Tibial artery (tissue), 4 donors: ENCODE measurements at places on chromosomes 12 and 14.

GRCh38 chr12:53224061-53224896 is 7.7 kb downstream of the RARG start:
- no peaks in the 10 kb centered on the region for H3K36me3 ChIP-seq
- H3K4me1 ChIP-seq: peaks cover 72% of the 10 kb centered on the region
- peak; percentile 59 for DNase-seq
- no peak overlapping the region for H3K4me3 ChIP-seq
- H3K27ac ChIP-seq: peak overlapping the region; percentile 99
- no peaks in the 10 kb centered on the region for H3K27me3 ChIP-seq

GRCh38 chr12:126247936-126248335 is 1182.7 kb downstream of the AACS start:
- no peak overlapping the region for H3K4me3 ChIP-seq
- H3K4me1 ChIP-seq: no peaks in the 10 kb centered on the region
- no peak overlapping the region for H3K27ac ChIP-seq
- no peaks in the 10 kb centered on the region for H3K27me3 ChIP-seq

DNA sequence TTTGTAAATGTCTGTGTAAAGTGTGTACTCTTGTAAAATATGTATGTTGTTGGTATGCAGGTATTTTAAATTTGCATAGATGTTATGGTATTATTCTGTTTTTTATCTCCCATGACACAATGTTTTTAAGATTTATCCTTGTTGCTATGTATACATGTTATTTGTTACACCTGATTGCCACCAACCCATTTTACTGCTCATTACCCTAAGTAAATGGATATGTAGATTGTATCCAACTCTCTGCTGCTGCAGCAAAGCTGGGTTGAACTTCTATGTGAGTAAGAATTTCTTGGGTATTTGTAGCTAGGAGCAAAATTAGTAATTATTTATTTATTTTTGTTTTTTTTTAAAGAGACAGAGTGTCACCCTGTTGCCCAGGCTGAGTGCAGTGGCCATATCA is 6.2 kb downstream of the APAF1 start:
- H3K27me3 ChIP-seq: no peaks in the 10 kb centered on the region
- no peak overlapping the region for H3K27ac ChIP-seq
- H3K36me3 ChIP-seq: peaks cover 20% of the 10 kb centered on the region
- H3K4me3 ChIP-seq: no peak overlapping the region
- H3K4me1 ChIP-seq: no peaks in the 10 kb centered on the region
- DNase-seq: no peak

DNA sequence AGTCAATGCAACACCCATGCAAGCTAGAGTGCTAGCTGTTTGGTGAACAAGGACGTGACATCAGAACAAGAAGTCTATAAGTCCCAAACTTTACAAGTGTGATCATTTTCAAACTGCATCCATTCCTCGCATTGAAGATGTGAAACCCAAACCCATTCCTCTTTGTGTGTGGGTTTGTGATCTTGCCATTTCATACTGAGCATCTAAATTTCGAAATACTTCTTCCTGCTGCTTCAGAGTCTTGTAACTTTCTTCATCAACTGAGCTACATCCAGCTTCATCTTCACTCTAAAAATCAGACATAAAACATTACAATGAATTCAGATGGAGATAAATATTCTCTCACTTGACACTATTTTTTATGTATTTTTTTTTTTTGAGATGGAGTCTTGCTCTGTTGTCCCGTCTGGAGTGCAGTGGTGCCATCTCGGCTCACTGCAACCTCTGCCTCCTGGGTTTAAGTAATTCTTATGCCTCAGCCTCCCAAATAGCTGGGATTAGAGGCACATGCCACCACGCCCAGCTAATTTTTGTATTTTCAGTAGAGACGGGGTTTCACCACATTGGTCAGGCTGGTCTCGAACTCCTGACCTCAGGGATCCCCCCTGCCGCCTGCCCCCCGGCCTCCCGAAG is 4.8 kb upstream of the ZCCHC8 start:
- H3K4me1 ChIP-seq: peaks cover 6% of the 10 kb centered on the region
- no peak overlapping the region for H3K27ac ChIP-seq
- H3K36me3 ChIP-seq: peaks cover 79% of the 10 kb centered on the region
- DNase-seq: no peak
- no peak overlapping the region for H3K4me3 ChIP-seq
- H3K27me3 ChIP-seq: no peaks in the 10 kb centered on the region

GRCh38 chr12:64995816-64996215 is 125.3 kb downstream of the WIF1 start:
- H3K27ac ChIP-seq: no peak overlapping the region
- no peaks in the 10 kb centered on the region for H3K36me3 ChIP-seq
- H3K27me3 ChIP-seq: no peaks in the 10 kb centered on the region
- H3K4me1 ChIP-seq: no peaks in the 10 kb centered on the region
- H3K4me3 ChIP-seq: no peak overlapping the region

DNA sequence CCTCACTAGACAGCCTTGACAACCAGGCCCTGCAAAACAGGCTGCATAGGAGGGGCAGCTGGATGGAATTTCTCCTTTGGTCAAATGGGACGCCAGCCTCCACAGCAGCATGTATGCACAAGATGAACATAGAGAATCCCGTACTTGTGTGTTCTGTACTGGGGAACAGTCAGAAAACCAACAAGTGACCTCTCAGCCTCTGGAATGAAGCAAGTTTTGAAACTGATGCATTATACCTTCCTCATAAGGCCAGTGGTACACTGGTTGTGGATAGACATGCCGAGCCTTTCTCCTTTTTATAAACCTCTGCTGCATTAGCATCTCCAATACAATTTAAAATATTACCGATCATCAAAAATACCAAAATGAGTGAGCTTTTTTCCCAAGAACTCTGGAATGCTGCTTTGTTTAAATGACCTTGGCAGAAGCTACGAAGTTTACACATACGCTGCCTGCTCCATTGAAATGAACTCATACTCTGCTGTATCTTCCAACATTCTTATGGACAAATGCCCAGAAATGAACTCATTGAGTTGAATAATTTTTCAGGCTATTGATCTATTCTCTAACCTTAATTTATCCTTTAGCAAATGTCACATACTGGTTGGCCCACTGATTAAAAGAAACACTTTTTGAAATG is 47.6 kb upstream of the FERMT2 start:
- H3K27ac ChIP-seq: no peak overlapping the region
- no peaks in the 10 kb centered on the region for H3K27me3 ChIP-seq
- H3K36me3 ChIP-seq: no peaks in the 10 kb centered on the region
- no peaks in the 10 kb centered on the region for H3K4me1 ChIP-seq

GRCh38 chr14:27712364-27712763 is 1054.2 kb upstream of the FOXG1 start:
- H3K4me1 ChIP-seq: no peaks in the 10 kb centered on the region
- DNase-seq: no peak
- H3K27ac ChIP-seq: no peak overlapping the region
- H3K27me3 ChIP-seq: no peaks in the 10 kb centered on the region
- no peaks in the 10 kb centered on the region for H3K36me3 ChIP-seq

DNA sequence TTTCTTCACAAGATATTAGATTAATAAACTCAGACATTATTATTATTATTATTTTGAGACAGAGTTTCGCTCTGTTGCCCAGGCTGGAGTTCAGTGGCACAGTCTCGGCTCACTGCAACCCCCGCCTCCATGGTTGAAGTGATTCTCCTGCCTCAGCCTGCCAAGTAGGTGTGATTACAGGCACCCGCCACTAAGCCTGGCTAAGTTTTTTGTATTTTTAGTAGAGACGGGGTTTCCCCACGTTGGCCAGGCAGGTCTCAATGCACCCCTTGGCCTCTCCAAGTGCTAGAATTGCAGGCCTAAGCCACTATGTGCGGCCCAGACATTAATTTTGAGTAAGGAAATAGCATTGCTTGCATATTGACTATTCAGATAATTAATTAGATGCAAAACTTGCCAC is 554.9 kb upstream of the LRFN5 start:
- H3K27ac ChIP-seq: no peak overlapping the region
- H3K36me3 ChIP-seq: no peaks in the 10 kb centered on the region
- no peaks in the 10 kb centered on the region for H3K27me3 ChIP-seq
- no peaks in the 10 kb centered on the region for H3K4me1 ChIP-seq
- no peak overlapping the region for H3K4me3 ChIP-seq

DNA sequence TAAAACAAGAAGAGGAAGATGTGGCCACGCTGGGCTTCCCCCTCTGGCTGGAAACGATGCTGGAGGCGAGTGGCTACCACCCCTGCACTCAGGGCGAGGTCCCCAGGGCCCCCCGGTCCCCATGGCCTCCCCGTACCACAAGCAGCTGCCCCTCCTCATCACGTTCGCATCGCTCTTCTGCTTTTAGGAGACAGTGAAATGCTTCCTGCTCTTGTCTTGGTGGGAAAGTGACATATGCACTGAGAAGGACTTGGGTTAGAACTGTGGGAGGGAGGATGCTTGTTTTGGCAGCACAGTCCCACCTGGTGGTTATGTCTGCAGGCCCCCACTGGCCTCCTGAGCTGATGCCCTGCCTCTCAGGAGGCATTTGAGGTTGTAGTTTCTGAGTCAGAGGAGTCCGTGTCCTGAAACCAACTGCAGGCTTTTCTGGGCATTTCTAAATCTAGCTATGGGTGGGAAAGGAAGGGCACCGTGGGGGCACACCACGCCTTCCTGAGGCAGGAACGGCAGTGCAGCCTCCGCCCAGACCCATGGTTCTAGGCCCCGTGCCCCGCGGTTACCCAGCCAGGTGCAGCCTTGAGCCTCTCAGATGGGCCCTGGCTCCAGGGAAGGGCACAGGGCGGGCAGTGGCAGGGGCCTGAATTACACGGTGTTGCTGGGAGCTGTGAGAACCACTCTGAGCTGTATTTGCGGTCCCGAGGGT is 139.3 kb downstream of the ADGRD1 start:
- H3K27me3 ChIP-seq: no peaks in the 10 kb centered on the region
- no peak overlapping the region for H3K4me3 ChIP-seq

GRCh38 chr12:94285943-94286582 is 137.7 kb downstream of the PLXNC1 start:
- no peaks in the 10 kb centered on the region for H3K27me3 ChIP-seq
- no peak overlapping the region for H3K4me3 ChIP-seq
- H3K36me3 ChIP-seq: no peaks in the 10 kb centered on the region
- no peak overlapping the region for H3K27ac ChIP-seq

- no peak for DNase-seq
- H3K4me1 ChIP-seq: peaks cover 13% of the 10 kb centered on the region
- no peaks in the 10 kb centered on the region for H3K27me3 ChIP-seq
- H3K4me3 ChIP-seq: no peak overlapping the region
- no peaks in the 10 kb centered on the region for H3K36me3 ChIP-seq
Observed at GRCh38 chr14:51856792-51857296, 3.6 kb upstream of the GNG2 start.

DNA sequence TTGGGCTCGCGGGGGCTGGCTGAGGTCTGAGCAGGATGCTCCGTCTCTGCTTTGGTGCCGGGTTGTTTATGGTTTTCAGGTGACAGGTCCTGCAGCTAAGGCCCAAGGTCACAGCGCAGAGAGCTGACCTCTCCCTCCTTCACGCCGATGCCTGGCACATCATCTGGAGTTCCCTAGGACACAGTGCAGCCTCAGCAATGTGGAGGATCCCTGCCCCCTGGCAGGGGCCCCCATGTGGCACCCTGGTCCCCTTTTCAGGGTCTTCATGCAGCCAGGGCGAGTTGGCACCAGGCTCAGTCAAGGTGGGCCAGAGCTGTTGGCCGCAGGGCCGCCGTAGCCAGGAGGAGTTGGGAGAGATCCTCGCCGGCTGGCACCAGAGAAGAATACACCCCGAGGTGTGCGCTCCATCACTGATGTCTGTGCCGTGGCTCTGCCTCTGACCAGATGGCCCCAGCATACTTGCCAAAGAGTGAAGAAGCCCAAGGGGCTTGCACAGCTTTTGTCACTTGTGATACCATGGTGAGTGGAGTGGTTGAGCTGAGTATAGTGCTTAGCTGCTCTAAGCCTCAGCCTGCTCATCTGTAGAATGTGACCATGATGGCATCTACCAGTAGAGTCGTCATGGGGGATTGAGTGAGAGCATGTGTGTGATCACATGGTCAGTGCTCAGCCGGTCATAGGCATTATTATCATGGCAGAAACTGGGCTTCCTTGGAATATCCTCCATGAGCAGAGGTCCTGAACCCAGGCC is 11.0 kb downstream of the TPCN1 start:
- peak overlapping the region; percentile 39 for H3K4me3 ChIP-seq
- peaks cover 76% of the 10 kb centered on the region for H3K36me3 ChIP-seq
- H3K27ac ChIP-seq: peak overlapping the region; percentile 97
- no peaks in the 10 kb centered on the region for H3K27me3 ChIP-seq
- no peak for DNase-seq

GRCh38 chr14:100605706-100606686 is 18.8 kb upstream of the BEGAIN start:
- no peak overlapping the region for H3K4me3 ChIP-seq
- no peaks in the 10 kb centered on the region for H3K27me3 ChIP-seq
- no peaks in the 10 kb centered on the region for H3K4me1 ChIP-seq

DNA sequence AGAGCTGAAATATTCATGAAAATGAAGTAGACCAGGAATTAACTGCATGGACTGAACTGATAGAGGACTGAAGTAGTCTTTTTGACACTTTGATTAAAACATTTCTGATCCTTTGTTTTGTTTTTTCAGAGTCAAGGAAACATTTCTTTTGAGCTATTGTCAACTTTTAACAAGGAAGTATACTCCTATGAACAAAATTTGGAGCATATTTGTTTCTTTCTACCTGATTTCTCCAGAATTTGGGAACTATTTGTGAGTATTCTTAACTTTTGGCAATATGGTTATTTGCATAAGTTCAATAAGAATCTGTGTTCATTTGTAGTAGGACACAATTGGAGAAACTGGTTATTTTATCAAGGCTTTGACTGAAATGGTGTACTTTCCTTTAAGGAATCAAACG is 71.3 kb upstream of the HECTD1 start:
- peaks cover 3% of the 10 kb centered on the region for H3K4me1 ChIP-seq
- no peak overlapping the region for H3K4me3 ChIP-seq
- DNase-seq: no peak
- no peak overlapping the region for H3K27ac ChIP-seq
- H3K27me3 ChIP-seq: no peaks in the 10 kb centered on the region

DNA sequence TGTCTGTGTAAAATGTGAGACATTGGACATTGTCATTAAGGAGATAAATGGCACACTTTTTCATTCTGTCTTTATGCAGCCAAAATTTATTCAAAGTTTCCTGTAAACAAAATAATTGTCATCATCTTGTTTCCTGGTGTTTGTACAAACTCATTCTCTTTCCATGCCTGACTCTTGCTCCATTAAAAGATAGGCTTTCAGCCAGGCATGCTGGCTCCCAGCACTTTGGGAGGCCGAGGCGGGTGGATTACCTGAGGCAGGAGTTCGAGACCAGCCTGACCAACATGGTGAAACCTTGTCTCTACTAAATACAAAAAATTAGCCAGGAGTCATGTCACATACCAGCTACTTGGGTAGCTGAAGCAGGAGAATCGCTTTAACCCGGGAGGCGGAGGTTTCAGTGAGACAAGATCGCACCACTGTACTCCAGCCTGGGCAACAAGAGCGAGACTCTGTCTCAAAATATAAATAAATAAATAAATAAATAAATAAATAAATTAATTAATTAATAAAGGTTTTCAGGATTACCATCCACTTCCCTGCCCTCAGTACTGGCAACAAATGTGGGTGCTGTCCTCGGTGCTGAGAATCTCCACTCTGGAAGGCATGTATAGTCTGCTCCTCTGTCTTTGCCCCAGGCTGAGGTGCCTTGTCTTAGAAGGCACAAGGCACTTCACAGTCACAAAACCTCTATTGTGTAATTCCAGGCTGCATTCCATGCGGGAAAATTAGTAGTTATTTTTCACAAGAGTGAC is 83.2 kb downstream of the PAH start:
- no peak for DNase-seq
- no peaks in the 10 kb centered on the region for H3K4me1 ChIP-seq
- no peak overlapping the region for H3K27ac ChIP-seq
- H3K36me3 ChIP-seq: no peaks in the 10 kb centered on the region
- H3K27me3 ChIP-seq: no peaks in the 10 kb centered on the region
